ENCODE measurements at places on chromosomes 7 and 10.

DNA sequence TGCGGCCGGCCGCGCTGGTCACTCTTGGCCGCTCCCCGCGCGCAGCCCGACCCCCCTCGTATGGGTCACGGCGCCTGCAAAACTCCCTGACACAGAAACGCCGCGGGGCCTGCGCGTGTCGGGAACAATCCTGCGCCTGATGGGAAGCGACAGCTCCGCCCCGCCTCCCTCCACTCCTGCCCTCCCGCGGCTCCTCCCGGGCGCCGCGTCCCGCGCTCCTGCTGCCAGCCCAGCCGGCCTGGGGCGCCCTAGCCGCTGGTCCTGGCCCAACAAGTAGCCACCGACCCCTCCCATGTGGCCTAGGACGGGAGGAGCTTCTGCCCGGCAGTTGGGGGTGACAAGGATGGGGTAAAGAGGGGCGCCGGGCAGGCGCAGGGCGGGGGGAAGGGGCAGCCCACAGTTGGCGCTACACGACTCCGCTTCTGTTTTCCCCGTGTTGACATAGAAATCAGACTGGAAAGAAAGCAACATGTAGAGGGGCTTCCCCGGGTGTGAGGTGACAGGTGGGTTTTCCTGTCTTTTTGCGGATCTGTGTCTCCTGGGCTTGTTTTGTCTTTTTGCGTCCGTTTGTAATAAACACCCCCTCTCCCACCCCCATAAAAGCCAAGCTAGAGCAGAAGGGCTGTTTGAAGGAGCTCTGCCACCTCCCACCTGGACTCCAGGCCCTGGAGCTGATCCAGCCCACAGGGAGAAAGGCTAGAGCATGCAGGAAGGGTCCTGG lies 35.1 kb upstream of the PAX2 start:
- DNase-seq = no peak

GRCh38 chr7:47932016-47932415 lies 16.2 kb downstream of the PKD1L1 start:
- no peak for DNase-seq

- no peak for DNase-seq
Observed at GRCh38 chr10:116752969-116753665, 10.8 kb upstream of the HSPA12A start.

DNA sequence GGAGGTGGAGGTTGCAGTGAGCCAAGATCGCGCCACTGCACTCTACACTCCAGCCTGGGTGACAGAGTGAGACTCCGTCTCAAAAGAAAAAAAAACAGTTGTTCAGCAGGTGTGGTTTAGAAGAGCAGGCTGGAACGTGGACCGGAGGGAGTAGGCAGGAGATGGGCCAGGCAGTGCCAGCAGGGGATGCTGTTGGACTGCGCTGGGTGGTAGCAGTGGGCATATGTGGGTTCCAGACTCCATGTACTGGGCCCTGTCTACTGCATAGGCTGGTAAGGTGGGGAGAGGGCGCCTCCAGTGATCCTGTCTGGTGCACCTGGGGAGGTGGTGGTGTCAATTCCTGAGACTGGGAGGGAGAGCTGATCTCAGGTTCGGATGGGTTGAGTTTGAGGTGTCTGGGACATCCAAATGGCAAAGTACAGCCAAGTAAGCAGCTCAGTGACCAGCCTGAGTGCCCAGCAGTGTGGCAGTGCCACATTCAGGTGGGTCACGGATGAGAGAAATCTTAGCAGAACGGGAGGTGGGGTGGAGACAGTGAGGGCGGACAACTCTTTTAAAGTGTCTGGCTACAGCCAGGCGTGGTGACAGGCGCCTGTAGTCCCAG lies 25.9 kb downstream of the SFXN4 start:
- peak; percentile 57 for DNase-seq

GRCh38 chr7:77912293-77912692 lies 113.7 kb downstream of the PHTF2 start:
- DNase-seq = no peak

GRCh38 chr10:21705828-21706176 lies 171.8 kb downstream of the MLLT10 start:
- DNase-seq = no peak

DNA sequence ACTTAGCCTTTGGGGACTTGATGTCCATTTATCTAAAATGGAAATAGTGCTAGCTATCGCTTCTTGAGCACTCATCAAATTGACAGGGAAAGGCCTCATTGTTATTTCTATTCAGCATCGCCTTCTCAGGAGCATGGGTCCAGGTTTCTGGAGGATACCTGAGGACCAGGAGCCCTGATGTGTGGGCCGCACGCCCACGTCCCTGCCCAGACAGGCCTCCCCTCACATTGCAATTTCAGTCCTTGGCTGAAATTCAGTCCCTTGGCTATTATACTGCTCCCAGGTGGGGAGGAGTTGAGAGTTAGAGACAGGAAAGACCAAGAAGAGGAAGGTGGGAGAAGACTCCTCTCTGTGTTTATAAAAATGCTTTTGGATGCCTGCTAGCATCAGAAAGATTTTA lies 38.9 kb downstream of the GPRIN2 start:
- no peak for DNase-seq

- no peak for DNase-seq
Observed at GRCh38 chr7:37149773-37150124, 298.9 kb downstream of the ELMO1 start.

GRCh38 chr7:88218836-88219605 lies 817 bp downstream of the SRI start:
- peak; percentile 20 for DNase-seq

- DNase-seq = no peak
Observed at GRCh38 chr10:60403168-60403873, 13.6 kb upstream of the ANK3 start.

GRCh38 chr10:84291384-84291783 lies 37.0 kb upstream of the CCSER2 start:
- DNase-seq = no peak

- no peak for DNase-seq
Observed at GRCh38 chr7:133053321-133053891, 28.5 kb downstream of the CHCHD3 start.

DNA sequence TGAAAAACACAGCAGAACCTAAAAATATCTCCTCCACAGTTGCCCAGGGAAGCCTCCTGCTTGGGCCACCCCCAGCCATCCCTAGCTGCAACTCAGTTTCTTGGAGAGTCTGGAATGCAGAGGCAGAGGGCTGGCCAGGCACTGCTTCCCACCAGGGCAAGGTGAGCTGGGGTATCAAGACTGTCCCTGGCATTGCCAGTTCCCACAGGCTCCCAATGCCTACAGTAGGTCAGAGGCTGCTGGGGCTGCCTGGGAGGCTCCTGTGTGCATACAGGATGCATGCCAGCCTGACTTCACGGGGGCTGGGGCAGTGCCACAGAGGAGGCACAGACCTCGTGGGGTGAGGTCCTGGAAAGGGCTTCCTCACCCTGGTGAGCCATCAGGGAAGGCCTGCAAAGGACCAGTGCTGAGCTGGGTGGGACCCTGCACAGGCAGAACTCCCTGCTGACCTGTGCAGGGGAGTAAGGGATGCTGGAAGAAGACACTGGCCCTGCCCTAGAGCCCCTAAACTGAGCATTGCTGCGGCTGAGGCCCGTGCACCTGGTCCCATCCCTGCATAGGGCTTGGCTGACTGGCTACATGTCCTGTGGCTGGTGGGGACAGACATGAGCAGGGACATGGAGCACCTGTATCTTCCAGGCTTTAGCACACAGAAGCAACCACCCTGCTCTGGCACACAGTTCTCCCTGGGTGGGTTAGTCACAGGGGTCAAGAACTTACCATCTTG lies 121.9 kb upstream of the RET start:
- no peak for DNase-seq

GRCh38 chr7:41339913-41340676 lies 362.8 kb downstream of the INHBA start:
- no peak for DNase-seq

DNA sequence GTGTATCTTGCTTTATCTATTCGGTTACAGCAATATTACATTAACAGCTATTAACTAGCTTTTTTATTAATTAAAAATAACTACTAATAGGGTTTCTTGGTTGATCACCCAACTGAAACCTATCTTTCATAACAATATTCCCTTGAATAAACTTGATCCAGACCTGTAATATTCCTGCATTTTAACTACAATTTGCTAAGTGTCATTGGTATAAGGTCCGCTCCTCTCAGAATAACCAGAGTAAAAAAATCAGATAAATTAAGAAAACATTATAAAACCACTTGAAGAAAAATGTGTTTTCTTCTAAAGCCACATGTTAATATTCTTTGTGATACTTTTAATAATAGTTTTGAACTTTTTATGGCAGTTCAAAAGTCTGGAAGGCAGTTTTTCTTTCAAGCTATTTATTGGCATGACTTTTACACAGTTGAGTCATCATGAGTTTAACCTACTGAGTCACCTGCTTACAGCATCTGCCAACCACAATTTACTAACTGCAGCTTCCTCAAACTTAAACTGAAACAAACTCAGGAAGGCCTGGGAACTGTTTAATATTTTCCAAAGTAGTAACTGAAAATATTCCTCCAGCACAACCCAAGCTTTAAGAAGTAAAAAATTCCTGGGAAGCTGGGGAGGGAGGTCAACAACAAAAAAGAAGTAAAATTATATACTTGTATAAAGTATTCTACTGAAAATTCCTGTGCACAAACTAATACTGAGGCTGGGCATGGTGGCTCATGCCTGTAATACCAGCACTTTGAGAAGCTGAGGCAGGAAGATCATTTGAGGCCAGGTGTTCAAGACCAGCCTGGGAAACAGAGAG lies 103.2 kb downstream of the NRBF2 start:
- DNase-seq = peak; percentile 35

DNA sequence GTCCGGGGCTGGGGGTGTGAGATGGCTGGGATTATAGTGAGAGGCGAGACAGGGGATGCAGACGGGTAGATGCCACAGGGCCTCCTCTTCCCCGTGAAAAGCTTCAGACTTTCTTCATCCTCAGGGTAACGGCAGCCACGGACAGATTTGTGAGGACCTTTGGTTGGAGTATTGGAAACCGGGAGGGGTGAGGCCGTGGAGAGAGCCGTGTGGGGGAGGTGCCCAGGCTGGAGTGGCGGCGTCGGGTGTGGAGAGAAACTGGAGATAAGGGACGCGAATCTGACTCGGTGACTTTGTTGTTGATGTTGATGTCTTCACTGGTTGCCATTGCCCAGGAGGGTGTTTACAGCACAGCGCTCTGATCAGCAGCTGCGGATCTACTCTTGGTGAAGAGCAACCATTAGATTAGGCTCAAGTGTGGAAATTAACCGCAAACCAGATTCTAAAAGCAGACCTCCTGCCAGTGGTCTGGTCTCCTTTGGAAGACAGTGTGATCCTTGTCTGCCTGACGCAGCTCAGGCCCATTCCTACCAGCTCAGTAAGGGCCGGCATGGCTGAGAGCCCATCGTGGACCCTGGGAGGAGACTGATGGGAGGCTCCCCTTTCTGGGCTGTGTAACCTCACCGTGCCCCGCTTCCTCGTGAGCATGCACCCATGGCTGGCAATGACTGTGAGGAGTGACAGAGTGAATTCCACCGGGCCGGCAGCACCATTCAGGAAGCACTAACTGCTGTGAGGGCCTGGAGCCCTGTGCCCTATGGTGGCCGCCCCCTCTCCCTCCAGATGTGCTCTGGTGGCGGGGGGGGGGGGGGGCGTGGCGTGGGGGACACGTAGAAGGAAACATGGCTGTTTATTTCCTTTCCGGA lies 90.3 kb downstream of the INPP5A start:
- DNase-seq = no peak

- peak; percentile 63 for DNase-seq
Observed at GRCh38 chr10:8061274-8062211, 7.1 kb downstream of the GATA3 start.

GRCh38 chr10:114874827-114875411 lies 53.3 kb downstream of the FHIP2A start:
- peak; percentile 21 for DNase-seq

DNA sequence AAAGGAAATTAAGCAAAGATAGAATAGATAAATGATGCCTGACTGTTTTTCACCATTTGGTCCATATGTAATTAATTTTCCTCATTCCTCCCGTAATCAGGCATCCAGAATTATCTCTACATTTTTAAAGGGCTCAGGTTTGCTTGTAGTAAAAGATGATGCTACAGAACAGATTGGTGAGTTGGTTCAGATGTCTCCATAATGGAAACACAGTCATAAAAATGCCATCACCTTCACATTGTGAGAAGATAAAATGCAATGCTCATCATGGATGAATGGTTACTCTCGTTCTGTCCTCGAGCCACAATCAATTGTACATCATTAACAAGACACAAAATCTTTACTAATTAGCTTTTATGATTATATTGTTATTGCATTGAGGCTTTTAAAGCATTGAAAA lies 64.9 kb upstream of the CELF2 start:
- DNase-seq = no peak

GRCh38 chr7:96901822-96902445 lies 103.4 kb upstream of the DLX6 start:
- no peak for DNase-seq

- DNase-seq = no peak
Observed at GRCh38 chr7:20504060-20504459, 111.4 kb upstream of the ABCB5 start.

- no peak for DNase-seq
Observed at GRCh38 chr10:69738858-69739435, 62.8 kb upstream of the COL13A1 start.

DNA sequence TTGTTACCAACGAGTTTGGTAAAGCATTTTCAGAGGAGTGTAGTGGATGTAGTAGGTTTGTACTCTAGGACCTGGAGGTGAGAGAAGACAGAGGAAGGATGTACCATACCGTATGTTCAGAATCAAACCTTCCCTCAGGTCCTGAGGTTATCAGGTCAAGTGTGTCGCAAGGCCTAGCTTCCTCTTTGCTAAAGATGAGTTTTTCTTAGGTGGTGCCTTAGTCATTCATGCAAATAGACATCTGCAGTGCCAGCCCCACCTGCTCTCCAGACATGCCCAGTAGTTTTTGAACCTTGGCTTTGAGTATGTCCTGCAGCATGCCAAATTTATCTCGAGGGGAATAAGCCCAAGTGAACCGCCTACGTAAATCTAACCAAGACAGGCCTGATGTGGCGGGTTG lies 71.3 kb downstream of the HDAC9 start:
- DNase-seq = no peak

DNA sequence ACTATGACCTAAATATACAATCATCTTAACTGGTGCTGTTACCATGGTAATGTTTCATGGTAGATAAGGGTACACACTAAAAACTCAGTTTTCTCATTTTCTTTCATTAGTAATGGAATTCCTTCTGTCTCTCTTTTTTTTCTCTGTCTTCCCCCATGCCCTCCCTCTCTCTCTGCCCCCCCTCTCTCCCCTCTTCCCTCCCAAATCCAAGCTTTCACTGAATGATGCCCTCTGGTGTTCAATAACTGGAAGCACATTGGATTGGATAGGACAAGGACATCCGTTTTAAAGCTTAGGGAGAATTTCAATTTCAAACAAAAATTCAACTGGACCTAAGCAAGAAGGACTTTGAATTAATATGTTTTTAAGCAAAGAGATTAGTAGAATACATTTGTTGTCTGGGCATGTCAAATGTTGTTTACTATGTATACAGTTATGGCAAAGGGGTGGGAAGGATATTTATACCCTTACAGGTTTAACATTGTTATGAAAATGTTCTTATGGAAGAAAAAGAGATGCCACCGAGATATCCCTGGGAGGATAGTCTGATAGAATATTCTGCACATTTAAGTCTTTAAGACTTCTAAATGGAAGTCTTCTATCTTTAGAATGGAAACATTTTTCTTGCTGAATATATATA lies 6.1 kb downstream of the CHRM2 start:
- DNase-seq = no peak

GRCh38 chr7:118629898-118630438 lies 405.5 kb downstream of the ANKRD7 start:
- DNase-seq = no peak
